Brain (organoid and tissue), 16 donors: ENCODE measurements at places on chromosomes 16 and 17. TPM values are rescaled to one million over a fixed set of nuclear protein-coding genes. Genes with fewer than 3 reads are reported as not detected.

Gene HAS3
- 6.5 TPM for polyA plus RNA-seq

Gene DNAH9
- polyA plus RNA-seq = 3.5 TPM

Gene ADORA2B
- 3.4 TPM for polyA plus RNA-seq

Gene HOXB6
- polyA plus RNA-seq = 31.9 TPM

Gene KSR1
- 12.5 TPM for polyA plus RNA-seq

Gene NDRG4
- polyA plus RNA-seq = 288 TPM

Gene ASPA
- 7.7 TPM for polyA plus RNA-seq

Gene NPIPB13
- polyA plus RNA-seq = 1.1 TPM

Gene ABCC12
- polyA plus RNA-seq = 0.24 TPM

Gene RAP1GAP2
- 30.9 TPM for polyA plus RNA-seq

Gene SPNS3
- 0.41 TPM for polyA plus RNA-seq

Gene IL32
- 10.6 TPM for polyA plus RNA-seq

Gene TMC7
- 4.5 TPM for polyA plus RNA-seq

Gene MYL4
- polyA plus RNA-seq = not detected

Gene KRTAP4-5
- not detected for polyA plus RNA-seq

Gene C17orf100
- 12.3 TPM for polyA plus RNA-seq

Gene DPEP3
- polyA plus RNA-seq = 0.15 TPM
